PC-3 (cell line): ENCODE measurements at places on chromosomes 2 and 18. TPM values are rescaled to one million over a fixed set of nuclear protein-coding genes. Genes with fewer than 3 reads are reported as not detected.

DNA sequence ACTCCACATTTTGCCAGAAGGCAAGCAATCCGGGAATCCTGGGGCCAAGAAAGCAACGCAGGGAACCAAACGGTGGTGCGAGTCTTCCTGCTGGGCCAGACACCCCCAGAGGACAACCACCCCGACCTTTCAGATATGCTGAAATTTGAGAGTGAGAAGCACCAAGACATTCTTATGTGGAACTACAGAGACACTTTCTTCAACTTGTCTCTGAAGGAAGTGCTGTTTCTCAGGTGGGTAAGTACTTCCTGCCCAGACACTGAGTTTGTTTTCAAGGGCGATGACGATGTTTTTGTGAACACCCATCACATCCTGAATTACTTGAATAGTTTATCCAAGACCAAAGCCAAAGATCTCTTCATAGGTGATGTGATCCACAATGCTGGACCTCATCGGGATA lies 26.8 kb downstream of the B3GNT2 start:
- no peak overlapping the region for H3K4me3 ChIP-seq
- no peaks in the 10 kb centered on the region for H3K4me1 ChIP-seq

GRCh38 chr2:135030826-135031225 lies 16.4 kb downstream of the MAP3K19 start:
- no peak overlapping the region for H3K4me3 ChIP-seq
- no peaks in the 10 kb centered on the region for H3K27me3 ChIP-seq
- H3K36me3 ChIP-seq = no peaks in the 10 kb centered on the region
- no peak overlapping the region for H3K27ac ChIP-seq

DNA sequence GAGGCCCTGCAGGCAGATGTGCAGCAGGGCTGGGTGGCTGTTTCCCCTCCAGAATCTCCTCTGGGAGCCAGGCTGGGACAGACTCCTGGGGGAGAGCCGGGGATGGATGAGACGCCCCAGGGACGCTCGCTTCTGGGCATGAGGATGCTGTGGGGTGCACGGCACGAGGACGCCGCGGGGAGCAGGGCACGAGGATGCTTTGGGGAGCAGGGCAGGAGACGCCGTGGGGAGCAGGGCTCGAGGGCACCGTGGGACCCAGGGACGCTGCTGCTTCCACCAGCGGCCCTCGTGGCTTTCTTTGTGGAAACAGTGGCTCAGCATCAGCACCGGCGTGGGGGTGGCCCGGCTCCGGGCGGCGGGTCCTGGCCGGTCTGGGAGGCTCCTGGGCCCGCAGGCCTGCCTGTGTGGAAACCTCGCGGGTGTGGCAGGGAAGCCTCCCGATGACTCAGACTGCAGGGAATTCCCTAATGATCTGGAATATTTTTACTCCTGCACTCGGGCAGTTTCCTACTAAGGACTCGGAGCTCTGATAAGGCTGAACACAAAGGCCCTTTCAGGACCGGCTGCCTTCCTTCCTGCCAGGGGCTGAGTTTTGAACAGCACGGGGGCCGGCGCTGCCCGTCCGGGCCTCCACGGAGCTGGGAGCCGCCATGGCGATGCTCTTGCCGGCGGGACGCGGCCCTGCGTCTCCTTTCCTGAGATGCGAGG lies 62.6 kb downstream of the NFATC1 start:
- H3K4me3 ChIP-seq = no peak overlapping the region
- H3K27ac ChIP-seq = peak overlapping the region; percentile 49
- H3K4me1 ChIP-seq = peaks cover 11% of the 10 kb centered on the region

Gene DCC
- total RNA-seq = not detected in 2 replicates

Gene POTEI
- not detected in 2 replicates for total RNA-seq

Gene LRP2
- not detected in 2 replicates for total RNA-seq

Gene LOXHD1
- not detected in 2 replicates for total RNA-seq

Gene KLHL29
- total RNA-seq = 2.6 and 3.1 TPM in 2 replicates
